ENCODE measurements at places on chromosomes 11 and 22.
A peak's percentile ranks its signal among the peaks of the same experiment; 100 is the strongest.

- DNase-seq, result no peak
Measured at GRCh38 chr11:123194337-123195187, 486 bp downstream of the CLMP start.

GRCh38 chr11:109155291-109155690 lies 266.7 kb upstream of the C11orf87 start:
- no peak for DNase-seq

DNA sequence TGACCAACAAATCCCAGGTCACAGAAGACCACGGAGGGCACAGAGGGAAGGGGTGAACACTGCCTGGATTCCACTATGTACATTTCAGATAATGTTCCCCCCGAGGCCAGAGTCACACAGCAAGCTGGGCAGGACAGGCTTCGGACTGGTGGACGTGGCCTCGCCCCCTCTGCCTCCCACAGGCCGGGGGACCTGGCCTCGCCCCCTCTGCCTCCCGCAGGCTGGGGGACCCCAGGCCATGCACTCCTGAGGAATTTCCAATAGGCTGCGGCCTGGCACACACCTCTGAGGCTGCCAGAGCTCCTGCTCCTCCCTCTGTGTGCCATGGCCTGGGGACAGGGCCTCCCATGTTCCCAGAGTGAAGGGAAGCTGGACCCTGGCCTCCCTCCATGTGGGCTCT lies 1352.8 kb downstream of the BRD1 start:
- DNase-seq, result no peak

GRCh38 chr11:130636722-130637464 lies 188.4 kb downstream of the ADAMTS15 start:
- DNase-seq, result no peak

GRCh38 chr22:50481045-50481439 lies 301 bp upstream of the ADM2 start:
- no peak for DNase-seq

GRCh38 chr11:94907226-94907625 lies 66.1 kb downstream of the CWC15 start:
- no peak for DNase-seq

DNA sequence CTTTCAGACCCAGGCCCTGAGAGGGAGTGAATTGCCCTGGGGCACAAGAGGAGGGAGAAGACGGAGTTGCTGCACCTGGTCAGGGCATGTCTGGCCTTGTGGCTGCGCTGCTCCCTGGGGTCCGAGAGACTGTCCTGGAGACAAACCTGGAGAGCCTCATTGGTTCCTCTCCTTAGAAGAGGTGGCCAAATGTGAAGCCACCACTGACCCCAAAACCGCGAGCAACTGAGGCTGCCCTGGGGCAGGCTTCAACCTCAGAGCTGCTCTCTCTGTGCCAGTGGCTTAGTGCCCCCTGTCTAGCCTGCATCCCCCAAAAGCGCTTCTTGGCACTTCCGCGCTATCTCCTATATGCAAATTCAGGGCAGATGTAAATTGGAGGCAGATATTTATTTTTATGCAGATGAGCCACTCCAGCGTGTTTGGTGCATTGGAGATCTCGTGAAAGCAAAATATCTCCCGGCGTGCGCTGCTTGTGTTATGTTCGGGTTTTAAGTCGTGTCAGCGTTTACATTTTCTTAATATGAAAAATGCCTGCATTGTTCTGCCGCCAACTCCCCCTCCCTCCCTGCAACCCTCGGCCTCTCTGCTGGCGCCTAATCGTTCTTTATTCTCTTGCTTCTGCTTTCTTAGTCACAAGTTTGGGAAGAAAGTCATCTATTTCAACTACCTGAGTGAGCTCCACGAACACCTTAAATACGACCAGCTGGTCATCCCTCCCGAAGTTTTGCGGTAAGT lies 69.5 kb downstream of the ARHGAP8 start:
- DNase-seq, result peak; percentile 5

- DNase-seq, result no peak
Measured at GRCh38 chr22:27468712-27469111, 332.8 kb downstream of the MN1 start.

GRCh38 chr11:88770475-88771079 lies 295.2 kb downstream of the GRM5 start:
- no peak for DNase-seq

GRCh38 chr22:25827415-25827814 lies 85.4 kb downstream of the MYO18B start:
- peak; percentile 6 for DNase-seq

GRCh38 chr11:33207408-33207985 lies 46.2 kb upstream of the CSTF3 start:
- no peak for DNase-seq

GRCh38 chr11:65429068-65429681 lies 6.6 kb downstream of the NEAT1 start:
- peak; percentile 32 for DNase-seq

GRCh38 chr11:130549393-130549999 lies 101.1 kb downstream of the ADAMTS15 start:
- no peak for DNase-seq

GRCh38 chr11:61978703-61979661 lies 11.5 kb upstream of the FTH1 start:
- no peak for DNase-seq

- no peak for DNase-seq
Measured at GRCh38 chr22:45064313-45065278, 54.8 kb upstream of the PHF21B start.

DNA sequence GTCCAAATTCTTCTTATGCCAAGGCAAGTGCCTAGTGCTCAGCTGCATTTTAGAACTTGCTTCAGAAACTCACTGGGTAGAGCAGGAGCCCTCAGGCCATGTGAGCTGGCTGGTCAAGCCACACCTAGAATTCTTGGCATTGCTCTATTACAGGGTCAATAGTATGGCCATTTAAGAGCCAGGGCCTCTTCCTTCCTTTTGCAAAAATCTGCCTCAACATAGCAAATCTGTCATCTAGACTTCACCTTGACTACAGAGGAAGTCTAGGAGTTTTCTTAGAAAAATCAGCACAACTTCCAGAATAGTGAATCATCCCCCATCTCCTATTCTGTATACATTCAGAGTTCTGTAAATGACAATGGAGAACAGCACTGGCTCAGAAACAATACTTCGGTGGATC lies 112.0 kb upstream of the TTC12 start:
- DNase-seq, result peak; percentile 80

DNA sequence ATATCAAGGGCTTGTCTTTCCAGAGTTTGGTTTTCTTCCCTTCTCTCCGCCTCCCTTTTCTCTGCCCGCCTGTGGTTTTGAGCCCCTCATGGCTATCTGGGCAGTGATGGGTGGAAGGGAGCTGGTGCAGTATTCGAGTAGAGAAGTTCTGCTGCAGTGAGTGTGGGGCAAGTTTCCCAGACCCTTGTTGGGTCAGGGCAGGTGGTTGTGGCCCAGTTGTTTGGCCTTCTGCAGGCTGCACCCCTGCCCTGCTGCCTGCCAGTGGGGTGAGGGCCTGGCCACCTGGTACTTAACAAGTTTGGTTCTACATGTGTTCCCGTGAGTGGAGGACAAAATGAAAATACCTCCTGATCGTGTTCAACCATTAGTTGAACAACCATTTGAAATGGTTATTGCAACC lies 65.2 kb downstream of the PTPRJ start:
- DNase-seq, result no peak

DNA sequence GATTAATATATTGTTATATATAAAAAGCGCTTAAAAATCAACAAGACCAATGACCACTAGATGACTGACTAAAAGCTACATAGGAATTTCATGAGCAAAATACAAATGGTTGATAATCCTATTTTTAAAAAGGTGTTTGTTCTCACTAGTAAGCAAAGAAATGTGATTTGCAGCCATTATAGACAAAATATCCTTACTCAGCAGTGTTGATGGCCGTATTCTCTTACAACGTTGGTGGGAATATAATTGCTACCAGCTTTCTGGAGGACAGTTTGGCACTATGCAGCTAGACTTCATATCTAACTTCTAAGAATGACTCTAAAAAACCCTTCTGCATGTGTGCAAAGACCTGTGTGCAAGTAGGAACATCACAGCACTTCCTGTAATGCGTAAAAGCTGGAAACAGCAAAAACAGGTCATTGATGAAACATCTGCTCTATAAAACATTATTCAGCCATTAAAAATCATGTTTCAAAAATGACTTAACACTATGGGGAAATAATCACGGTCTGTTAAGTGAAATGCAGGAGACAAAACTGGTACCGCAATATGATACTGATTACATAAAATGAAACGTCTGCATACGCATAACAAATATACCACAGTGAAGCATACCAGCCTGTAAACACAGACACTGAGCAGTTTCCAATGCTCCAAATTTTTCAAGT lies 70.1 kb upstream of the LINC01488 start:
- no peak for DNase-seq

GRCh38 chr11:124622531-124623451 lies at the start of gene TBRG1:
TSS of gene TBRG1 (plus strand) at chr11:124622864. CDS start at chr11:124623084, 220 bp downstream.
- peak; percentile 83 for DNase-seq

DNA sequence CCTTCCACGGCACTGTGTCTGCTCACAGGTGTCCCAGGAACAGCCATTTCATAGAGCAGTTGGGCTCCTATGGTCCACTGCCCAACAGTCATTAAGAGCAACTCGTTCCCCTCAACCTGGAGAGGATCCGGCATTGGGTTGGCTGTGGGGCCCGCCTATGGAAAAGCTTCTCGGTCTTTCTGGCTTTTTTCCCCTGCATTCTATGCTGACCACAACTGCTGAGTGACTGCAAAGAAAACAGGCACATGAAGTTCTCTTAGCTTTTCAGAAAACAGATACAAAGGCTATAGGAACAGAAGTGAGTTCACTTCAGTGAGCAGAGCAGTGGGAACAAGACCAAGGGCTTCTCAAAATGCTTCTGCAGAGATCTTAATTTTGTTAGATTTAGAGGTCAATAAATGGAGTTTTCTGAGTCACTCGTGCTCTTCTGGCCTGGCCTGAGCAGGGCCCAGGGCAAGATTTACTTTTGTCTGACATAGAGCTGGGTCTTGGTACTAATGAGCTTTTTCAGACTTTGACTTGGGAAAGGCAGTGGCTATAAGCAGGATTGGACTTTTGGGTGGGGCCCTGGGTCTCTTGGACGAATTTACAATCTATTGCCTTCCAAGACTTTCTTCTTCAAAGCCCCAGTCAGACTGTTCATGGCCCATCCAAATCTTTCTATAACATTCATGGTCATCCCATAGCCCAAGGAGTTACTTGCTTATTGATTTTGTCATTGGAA lies 13.6 kb upstream of the APOL5 start:
- DNase-seq, result no peak

DNA sequence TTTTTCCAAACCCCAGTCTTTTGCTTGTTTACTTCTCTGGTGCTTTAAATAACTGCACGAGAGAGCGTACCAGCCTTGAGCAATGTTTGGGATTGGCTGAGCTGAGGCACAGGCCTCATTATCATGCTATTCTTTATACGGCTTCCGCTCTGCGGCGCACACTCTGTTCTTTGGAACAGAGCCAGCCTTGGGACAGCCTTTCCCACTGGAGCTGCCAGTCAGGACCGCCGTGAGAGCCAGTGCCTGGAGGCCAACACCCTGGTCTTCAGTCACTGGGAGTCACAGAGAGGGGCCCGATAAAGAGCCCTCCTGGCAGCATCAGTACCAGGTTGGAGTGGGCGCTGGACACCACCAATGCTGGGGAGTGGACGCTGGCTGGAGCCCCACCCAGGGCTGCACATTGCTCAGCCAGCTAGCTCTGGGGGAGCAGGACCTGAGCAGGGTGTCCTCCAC lies 125.6 kb downstream of the BCR start:
- peak; percentile 29 for DNase-seq

GRCh38 chr11:129933891-129934290 lies 38.5 kb upstream of the NFRKB start:
- DNase-seq, result no peak
